GM18507 (cell line): ENCODE measurements at places on chromosomes 4 and X.

- DNase-seq: no peak
Observed at GRCh38 chr4:74413265-74413664, 31.7 kb upstream of the AREG start.

GRCh38 chr4:8286719-8287342 is 17.3 kb downstream of the HTRA3 start:
- DNase-seq: no peak

DNA sequence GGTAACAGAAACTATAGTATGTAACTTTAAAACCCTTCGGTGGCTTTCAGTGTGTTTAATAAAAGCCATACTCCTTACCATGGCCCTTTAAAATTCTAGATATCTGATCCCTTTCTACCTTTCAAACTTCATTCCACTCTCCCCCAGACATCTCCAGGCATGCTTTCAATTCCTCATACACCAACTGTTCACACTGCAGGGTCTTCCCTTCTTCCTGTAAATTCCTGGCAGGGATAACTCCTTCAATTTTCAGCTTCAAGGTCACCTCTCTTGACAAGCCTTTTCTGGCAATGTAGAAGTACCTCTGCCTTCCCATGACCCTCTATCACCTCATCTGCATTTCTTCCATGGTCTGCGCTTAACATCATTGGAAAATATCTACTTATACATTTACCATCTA is 60.8 kb downstream of the WDFY3 start:
- DNase-seq: no peak

- DNase-seq: no peak
Observed at GRCh38 chrX:97636473-97637140, 752.9 kb downstream of the RPA4 start.

DNA sequence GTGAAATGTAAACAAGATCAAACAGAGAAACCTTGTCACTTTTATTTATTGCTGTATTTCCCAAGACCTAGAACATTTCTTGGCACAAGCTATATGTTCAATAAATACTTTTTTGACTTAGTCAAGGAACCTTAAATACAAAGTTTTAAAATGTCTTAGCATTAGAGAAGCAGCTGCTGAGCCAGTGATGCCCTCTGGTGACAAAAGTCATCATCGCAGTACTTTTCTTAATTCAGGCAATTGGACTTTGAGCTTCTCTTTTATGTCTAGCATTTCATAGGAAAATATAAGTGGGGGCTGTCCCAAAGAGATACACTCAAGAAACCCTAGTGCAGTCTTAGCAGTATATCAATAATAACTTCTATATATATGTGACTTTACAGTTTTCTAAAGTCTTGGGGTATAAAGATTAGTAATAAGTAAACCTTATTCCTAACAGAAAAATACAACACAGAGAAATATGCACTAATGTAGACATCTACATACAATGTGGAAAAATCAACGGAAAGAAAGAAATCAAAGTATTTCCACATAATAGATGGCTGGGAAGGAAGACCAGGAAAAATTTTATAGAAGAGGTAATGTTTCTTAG is 118.4 kb downstream of the DTHD1 start:
- no peak for DNase-seq

DNA sequence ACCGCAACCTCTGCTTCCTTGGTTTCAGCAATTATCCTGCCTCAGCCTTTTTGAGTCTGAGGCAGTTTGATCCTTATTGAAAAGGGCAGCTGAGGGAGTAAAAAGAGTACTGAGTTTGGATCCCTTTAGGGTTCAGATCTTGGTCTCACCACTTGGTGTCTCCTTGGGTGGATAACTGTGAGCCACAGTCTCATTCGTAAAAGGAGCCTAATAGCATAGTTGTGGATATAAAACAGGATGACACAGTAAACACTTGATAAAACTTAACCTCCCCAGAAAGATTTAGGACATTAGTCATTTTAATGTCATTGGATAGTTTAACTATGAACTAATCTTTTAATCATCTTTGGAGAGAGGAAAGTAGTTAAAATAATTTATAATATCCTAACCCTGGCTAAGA is 173.0 kb downstream of the ANK2 start:
- no peak for DNase-seq

GRCh38 chr4:38711066-38711465 is 47.1 kb downstream of the KLF3 start:
- DNase-seq: no peak

- DNase-seq: no peak
Observed at GRCh38 chr4:134388351-134388750, 186.8 kb upstream of the PABPC4L start.

DNA sequence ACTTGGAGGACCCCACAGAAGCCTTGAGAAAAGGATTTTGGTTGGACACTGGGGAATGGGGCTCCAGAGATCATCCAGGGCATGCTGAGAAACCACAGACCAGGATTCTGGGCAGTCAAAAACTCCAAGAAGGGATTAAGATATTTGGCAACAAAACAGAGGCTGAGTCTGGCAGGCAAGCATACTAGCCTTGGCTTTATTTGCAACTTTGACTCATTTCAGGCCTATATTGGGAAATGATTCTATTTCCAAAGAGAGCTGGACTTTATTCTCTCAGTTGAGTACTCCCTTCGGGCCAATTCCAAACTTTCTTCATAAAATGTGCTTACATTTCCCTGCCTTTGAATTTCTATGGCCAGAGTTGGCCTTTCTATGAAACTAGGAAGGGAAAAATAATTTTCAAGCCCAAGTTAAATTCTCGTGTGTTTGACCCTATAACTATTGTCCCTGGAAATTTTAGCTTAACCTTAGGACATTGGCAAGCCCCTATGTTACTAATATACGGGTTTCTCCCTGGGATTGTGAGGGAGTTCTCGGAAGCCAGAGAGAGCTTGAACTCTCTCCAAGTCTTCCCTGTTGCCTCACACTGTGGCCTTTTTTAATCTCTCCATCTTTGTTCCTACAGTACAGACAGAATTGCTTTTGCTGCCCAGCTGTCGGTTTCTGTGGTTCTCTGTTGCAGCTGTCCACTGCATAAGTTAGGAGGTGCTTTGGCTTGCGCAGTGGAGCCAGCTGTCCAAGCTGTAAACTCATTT is 112.6 kb upstream of the FAM9A start:
- DNase-seq: no peak
